ENCODE measurements at places on chromosomes 7 and 10.

DNA sequence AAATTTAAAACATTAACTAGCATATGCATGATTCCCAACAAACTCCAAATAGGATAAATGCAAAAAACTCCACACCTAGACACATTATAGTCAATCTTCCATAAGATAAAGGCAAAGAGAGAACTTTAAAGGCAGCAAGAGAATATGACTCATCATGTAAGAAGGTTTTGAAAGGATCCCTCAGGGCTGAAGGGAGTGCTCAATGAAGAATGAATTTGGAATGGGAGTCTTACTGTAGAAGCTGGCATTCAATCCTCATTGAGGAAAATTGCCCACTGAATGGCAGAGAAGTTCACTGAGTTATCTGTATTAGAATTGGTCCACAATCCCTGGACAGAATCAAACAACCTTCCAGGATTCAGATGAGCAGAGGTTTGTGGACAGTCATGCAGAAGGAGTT lies 26.1 kb upstream of the ZNF365 start:
- DNase-seq: no peak

DNA sequence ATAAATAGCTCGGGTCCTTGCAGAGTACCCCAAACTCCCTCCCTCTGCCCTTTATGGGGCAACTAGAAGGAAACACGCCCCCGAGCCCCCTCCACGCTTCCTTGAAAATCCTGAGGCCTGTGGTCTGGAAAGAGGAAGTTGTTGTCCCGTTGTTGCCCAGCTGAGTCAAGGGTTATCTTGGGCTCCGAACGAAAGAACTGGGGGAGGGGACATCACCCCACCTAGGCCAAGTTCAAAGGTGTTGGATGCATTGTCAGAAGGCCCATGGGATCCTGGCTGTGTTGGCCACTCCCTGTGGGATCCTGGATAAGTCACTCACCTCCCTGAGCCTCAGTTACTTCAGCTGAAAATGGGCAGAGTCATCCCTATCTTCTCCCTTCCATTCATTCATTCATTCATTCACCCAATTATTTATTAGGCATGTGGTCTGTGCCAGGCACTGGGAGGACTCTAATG lies at the start of gene CCL24:
CCL24 (minus strand) TSS at position 26 of the 456 bp plus-strand sequence. CDS start 91 bp downstream, outside the sequence.
- DNase-seq: no peak

DNA sequence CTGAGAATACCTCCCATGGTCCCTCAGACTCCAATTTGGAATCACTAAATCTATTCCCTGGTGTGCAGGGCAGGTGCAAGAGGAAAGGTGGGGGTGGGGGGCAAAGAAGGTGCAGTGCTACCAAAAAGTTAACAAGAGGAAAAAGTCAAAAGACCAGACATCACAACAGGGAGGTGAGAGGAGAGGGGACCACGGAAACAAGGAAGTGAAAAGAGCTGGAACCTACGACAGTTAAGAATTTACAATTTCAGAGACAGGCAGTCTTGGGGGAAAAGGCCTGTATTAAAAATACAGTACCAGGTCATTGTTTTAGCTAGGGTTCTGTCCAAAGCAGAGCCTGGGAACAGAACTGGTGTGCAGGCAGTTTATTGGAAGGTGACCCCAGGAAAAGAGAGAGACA lies 14.6 kb downstream of the ITGB1 start:
- no peak for DNase-seq

GRCh38 chr10:30959836-30960210 lies 71.8 kb downstream of the ZNF438 start:
- no peak for DNase-seq

- no peak for DNase-seq
Measured at GRCh38 chr7:24366876-24367275, 82.9 kb downstream of the NPY start.

GRCh38 chr7:6241607-6241973 lies 30.8 kb downstream of the CYTH3 start:
- no peak for DNase-seq

- DNase-seq: peak; percentile 42
Measured at GRCh38 chr10:77877441-77878344, 48.9 kb downstream of the DLG5 start.

GRCh38 chr7:21984042-21984441 lies 38.3 kb upstream of the CDCA7L start:
- no peak for DNase-seq

DNA sequence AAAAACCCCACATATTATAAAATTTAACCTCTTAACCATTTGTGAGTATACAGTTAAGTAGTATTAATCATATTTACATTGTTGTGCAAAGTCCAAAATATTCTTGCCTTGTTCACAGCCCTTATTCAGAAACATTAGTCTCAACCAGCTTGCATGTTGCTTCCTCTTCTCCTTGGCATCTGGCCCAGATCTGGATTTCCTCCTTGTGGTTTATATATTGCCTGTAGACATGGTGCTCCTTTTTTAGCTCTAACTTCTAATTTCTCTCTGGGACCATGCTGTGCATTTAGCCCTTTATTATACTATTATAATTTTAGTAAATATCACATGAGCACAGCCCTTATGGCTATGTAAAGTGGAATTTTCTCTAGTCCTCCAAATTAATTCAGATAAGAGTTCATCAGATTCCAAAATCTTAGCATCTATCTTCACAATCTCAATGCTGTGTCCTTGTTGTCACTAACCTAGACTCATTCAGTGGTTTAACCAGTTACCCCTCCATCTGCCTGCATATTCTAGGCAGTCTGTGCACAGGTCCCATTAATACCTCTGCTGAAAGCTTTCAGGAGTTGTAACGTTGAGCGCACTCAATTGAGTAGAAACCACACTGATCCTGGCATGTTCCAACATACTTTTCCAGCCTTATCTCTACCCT lies 7.9 kb downstream of the CPED1 start:
- no peak for DNase-seq

- no peak for DNase-seq
Measured at GRCh38 chr7:147412782-147413556, 1177.6 kb upstream of the C7orf33 start.

Measured in stimulated activated CD8-positive, alpha-beta memory T cell treated with anti-CD3 and anti-CD28 coated beads, Interleukin-4, amount 100 ng/mL, for 48 hours (primary cell).